Thoracic aorta (tissue), 2 donors: ENCODE measurements at places on chromosomes 12 and 14. TPM values are rescaled to one million over a fixed set of nuclear protein-coding genes. Genes with fewer than 3 reads are reported as not detected.

Gene RILPL2
- total RNA-seq, result 18.1 TPM

GRCh38 chr14:67187826-67188225, 1.4 kb upstream of the GARIN2 start:
- no peak for DNase-seq

DNA sequence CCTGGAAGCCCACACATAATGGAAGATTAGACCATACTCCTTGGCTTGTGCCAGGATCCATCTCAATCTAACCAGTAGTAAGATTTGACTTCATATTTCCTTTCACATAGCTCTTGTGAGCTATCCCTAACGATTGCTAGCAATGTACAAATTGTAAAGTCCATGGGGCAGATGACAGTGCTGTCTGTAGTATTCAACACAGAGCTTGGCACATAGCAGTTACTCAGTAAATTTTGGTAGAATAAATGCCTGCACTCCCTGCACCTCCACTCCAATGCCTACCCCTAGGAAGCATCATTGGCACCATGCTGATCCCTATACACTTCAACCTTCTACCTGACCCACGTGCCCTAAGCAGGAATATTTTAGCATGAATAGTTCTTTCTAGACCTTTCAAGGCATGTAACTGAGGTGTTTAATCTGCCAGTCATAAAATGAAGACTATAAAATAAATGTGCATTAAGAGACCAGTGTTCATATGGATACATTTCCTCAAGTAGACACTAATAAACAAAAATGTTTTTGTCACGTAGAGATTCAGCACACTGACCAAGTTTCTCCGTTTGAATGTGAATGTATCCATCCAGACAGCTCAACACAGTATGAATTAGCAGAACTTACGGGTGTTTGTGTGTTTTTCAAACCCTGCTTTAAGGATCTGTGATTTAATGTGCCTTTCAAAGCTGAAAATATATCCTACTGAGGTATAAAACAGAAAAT, 98.8 kb downstream of the BMP4 start:
- DNase-seq, result no peak

GRCh38 chr14:69572841-69573135, 1.9 kb downstream of the CCDC177 start:
- DNase-seq, result no peak

GRCh38 chr12:62767496-62767895, 167.5 kb downstream of the PPM1H start:
- DNase-seq, result no peak

Gene SYCP3
- total RNA-seq, result not detected

GRCh38 chr14:39229222-39229543, 4.5 kb upstream of the MIA2 start:
- no peak for DNase-seq

DNA sequence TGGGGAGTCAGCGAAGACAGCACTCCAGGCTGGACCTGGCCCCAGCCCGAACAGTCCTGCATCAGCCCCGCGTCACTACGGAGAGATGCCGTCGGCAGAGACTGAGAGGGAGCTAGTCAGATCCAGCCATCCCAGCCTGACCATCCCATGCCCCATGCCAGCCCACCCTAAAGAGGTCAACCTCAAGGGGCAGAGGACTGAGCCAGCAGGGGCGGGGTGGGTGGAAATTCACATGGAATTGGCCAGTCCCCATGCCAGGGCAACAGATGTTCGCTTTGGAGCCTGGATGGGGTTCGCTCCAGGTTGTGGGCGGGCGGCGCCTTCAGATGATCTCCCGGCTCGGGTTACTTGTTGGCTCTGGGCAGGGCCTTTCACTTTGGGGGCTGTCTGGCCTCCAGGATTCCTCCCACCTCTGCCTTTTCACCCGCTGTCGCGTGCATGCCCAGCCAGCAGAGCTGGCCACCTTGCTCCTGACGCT, 154.3 kb downstream of the TSPAN9 start:
- DNase-seq, result no peak

DNA sequence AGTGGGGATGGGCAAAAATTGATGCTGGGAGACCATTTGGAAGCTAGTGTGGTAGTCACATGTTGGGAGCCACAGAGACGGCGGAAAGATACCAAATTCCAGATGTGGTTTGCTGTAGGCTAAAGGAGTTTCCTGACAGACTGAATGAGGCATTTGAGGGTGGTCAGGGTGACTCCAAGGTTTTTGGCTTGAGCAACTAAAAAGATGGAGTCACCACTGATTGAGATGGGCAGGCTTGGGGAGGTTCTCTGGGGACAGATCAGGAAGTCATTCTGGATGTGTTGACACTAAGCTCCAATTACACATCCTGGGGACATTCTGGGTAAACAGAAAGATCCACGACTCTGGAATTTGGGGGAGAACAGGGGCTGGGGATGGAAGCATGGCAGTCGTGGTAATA, 15.5 kb upstream of the SERPINA9 start:
- no peak for DNase-seq

DNA sequence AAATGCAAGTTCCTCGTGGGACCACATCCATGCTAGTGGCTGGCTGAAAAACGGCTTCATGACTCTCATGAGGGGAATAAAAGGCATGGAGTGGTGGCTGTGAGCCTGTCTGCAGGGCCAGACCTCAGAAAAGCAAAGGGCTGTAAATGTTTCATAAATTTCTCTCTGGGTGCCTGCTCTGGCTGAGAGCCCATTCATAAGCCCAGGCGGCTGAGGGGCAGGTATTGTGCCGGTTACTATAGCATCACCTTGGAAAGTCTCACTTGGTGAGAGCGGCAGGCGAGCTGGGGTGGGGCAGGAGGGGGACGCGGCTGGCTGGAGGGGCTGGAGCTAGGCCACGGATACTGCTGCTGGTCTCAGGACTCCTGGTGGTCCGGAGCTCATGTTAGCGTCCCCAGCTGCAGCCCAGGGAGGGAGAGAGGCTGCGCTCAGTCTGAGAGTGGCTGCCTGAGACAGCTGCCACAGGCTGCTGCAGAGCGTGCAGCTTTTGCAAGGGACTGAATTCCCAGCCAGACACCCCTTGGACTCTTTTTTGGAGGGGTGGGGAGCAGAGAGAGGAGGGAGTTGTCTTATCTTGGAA, at the start of gene SLC17A8:
TSS of gene SLC17A8 (plus strand) at position 431 of the 580 bp plus-strand sequence. CDS start 318 bp downstream, outside the sequence.
- no peak for DNase-seq

Gene FIGNL2
- total RNA-seq, result not detected

DNA sequence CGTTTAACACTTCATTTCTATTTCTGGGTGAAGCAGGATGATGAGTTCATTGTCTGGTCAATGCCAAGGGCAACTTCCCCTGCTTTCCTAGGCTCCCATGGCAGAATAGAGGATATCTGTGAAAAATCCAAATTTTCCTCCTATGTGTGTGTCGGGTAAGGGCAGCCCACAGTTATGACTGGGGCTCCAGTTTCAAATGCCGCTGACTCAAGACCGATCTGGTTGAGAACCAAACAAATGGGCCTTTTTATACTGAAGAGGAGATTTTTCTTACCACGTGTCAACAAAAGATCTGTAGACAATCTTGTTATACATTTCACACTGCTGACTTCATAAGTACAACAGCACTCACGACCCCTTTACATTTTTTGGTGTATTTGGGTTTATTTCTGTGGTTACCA, 120.8 kb downstream of the CHST11 start:
- DNase-seq, result no peak

Gene ITGB7
- 2.1 TPM for total RNA-seq

GRCh38 chr12:130162267-130162666, at the start of gene FZD10:
Gene FZD10, plus strand, starts transcription at chr12:130162464. Its CDS starts 479 bp downstream, at chr12:130162943.
- DNase-seq, result no peak

DNA sequence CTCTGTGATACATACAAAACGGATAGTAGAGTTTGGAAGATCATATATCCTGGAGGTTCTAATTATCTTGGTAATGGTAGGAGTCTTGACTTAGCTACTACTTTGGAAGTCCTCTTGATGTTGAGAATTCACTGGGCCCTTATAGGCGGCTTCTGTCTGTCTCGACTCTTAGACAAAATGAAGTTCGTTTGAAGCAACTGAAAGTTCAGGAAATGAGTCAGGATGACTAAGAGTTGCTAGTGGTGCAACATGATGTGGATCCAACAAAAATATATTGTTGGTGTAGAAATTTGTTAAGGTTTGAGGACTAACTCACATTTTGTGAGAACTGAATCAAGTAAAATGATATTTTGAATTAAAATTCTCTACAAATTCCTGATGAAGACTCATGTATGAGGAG, 272.7 kb downstream of the AEBP2 start:
- no peak for DNase-seq

Gene PLA2G1B
- not detected for total RNA-seq

Gene CEBPE
- total RNA-seq, result not detected

DNA sequence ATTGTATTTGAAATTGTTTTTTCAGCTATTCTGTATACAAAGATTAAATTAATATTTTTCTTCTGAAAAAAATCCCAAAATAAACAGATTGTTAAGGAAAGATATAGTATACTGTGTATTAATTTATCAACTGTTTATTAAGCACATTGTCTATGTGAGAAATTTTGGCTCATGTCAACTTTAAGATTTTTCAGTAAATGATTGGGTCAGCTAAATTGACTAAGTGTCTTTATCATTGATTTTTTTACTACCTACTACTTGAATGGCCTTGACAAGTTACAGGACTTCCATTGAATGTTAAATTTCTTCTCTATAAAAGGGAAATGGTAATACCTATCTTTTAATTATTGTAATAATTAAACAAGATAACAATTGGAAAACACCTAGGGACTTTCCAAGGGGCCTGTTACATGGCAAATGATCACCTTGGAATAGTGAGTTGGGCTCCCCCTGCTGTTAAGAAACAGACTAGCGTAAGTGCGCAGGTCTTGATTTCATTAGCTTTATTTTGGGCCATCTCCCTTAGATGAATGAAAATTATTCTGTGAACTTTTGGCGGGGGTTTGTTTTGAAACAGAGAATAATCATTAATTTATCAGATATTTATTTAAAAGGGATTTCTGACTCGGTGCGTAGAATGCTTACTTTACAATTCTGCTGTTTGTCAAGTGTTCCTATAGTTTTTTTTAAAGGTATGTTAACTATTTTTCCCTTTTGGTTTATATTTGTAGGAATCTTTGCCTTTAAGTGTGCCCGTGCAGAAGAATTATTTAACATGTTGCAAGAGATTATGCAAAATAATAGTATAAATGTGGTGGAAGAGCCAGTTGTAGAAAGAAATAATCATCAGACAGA, 14.5 kb upstream of the CCT2 start:
- DNase-seq, result no peak

- no peak for DNase-seq
Observed at GRCh38 chr14:63361790-63362189, 43.1 kb upstream of the GPHB5 start.

DNA sequence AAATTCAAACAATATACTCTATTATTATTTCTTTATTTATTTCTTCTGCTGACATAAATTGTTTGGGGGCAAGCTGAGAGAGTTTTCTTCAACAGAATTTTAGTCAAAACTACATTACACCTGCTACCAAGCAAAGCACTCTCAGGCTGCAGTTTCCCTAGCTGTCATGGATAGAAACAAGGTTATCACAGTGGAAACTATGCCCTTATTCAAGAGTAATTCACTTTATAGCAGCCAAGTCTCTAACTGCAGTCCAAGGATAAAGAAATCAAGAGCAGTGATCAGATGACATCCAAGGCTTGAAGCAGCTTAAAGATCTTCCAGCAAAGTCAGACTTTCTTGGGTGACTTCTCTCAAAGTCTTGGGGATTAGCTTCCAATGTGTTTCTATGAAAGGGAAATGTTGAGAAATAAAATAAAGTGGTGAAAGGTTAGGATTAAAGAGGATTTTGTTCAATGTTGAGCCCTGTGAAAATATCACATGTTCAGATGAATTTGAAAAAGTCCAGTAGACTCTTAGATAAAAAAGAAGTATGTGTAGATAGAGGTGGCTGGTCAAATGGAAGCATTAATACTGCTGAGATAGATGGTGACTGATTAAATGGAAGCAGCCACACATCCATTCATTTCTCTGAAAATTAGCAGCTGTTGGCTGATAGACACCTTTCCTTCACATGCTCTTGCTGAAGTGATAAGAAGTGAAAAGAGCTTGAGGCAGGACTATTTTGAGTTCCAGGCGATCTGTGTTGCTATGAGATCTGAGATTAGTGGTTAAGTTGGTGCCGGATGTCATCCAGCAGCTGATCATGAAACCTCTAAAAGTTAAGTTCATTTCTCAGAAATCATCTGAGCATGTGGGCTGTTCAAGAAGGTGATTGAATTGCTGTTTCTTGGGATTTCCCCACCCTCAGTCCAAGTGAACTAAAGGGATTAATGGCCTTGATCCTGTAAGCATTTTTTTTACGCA, 257.8 kb upstream of the BTG1 start:
- no peak for DNase-seq

GRCh38 chr12:96401076-96401871, 1.0 kb upstream of the CDK17 start:
- DNase-seq, result no peak
